ENCODE measurements at places on chromosomes 2 and 18. TPM values are rescaled to one million over a fixed set of nuclear protein-coding genes. Genes with fewer than 3 reads are reported as not detected.

UNC80 gene
- not detected for total RNA-seq

ANO7 gene
- 1.6 TPM for total RNA-seq

SEMA4F gene
- 11.3 TPM for total RNA-seq

STPG4 gene
- 0.19 TPM for total RNA-seq

FOXI3 gene
- total RNA-seq = not detected

CHAC2 gene
- total RNA-seq = 20.1 TPM

DNA sequence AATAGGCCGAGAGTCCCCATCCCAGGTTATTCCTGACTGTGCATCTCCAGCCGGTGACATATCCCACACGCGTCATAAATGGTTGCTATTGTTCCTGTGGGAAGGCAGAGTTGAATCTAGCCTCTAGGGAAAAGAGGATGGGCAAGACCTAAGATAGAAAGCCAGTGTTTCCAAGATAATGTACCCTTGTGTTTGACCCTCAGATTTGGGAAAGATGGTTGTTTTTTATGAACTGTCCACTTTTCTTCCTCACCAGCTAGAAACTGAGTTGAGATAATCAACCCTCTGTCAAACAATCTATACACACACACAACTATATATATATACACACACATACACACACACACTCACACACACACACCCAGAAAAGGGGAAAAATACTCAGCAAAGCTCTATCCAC lies 131.0 kb downstream of the PRKCE start:
- DNase-seq = no peak

DNA sequence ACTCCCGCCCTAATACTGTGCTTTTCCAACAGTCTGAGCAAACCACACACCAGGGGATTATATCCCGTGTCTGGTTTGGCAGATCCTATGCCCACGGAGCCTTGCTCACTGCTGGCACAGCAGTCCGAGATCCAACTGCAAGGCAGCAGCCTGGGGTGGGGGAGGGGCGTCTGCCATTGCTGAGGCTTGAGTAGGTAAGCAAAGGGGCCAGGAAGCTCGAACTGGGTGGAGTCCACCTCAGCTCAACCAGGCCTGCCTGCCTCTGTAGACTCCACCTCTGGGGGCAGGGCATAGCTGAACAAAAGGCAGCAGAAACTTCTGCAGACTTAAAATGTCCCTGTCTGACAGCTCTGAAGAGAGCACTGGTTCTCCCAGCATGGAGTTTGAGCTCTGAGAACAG lies 44.2 kb downstream of the LNPK start:
- no peak for DNase-seq

- DNase-seq = no peak
These were observed 46.2 kb downstream of the LBH start for GRCh38 chr2:30277582-30277981.

DNA sequence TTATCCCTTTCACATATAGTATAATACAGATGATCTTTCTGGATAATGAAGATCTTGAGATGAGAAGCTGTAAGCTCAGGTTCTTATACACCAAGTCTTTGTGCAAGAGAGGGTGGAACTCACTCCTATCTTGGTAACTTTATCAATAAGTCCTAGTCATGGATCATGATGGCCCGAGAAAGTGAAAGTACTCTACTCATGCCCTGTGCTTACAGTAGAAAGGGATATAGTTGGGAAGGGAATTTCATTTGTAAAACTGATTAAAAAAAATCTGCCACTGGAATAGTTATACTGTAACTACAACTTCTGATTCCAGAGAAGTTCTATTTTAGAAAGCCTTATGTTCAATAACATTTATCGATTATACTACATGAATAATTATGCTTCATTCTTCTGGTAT lies 51.8 kb downstream of the MYO3B start:
- DNase-seq = no peak

DNA sequence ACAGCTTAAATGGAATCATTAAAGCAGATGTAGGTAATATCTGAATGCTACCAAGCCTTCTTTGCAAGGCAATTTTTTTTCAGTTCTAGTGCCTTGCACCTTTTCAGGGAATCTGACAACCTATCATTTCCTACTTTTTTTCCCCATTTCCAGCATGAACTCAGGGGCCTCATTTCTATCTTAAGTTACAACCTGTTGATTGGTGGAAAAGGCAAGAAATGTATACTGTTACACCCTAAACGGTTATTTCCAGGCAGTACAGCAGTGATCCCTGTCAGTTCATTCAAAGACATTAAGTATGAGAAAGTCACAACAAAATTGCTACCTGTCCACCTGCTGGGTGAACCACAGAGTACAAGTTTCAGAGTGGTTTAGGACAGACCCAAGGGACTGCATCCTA lies 171.2 kb upstream of the PIK3C3 start:
- no peak for DNase-seq

DNA sequence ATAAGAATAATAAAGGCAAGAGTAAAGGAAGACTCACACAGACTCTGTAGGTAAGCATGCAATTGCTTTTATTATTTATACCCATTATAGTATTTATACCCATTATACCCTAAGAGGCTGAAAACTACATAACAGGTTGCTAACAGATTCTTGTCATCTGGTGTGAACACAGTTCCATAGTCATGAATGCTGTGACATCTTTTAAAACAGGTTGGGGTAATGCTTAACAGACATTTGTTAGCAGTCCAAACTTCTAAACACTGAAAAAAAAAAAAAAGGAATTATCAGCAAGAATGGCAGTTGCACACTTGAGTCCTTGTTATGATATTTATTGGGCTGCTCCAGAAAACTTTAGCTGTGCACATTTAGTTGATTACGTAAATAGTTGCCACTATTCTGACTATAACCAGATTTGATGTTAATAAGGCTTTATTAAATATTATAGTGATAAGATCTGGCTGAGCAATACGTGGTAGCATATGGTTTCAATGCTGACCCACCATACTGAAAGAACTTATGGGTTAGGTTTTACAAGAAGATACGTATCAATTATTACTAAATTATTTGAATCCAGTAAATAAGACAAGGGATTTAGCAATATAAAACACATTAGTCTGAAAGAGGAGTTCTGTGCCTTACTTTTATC lies 888.8 kb downstream of the LRRTM4 start:
- no peak for DNase-seq

DNA sequence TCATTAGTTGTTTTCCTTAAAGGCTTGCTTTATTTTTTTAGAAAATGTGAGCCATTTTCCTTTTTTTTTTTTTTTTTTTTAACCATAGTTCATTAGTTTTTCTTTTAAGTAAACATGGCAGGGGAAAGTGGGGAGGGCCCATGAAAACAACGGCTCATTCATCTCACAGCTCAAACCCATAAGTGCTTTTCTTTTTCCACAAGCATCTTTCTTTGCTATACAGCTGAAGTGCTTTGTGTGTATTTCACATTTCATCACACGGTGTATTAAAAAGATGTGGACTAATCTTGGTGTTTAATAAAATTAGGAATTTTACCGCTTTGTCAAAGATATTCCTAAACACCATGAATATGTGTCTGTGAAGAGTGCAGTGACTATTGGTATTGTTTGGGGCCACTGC lies 41.6 kb downstream of the RHBDD1 start:
- DNase-seq = no peak

GRCh38 chr2:236743039-236743920 lies 173.7 kb downstream of the ACKR3 start:
- DNase-seq = peak; percentile 79

GRCh38 chr2:100422320-100423055 lies 5.0 kb upstream of the CHST10 start:
- DNase-seq = peak; percentile 32

- no peak for DNase-seq
These were observed 17.4 kb downstream of the RTTN start for GRCh38 chr18:70188113-70188512.

DNA sequence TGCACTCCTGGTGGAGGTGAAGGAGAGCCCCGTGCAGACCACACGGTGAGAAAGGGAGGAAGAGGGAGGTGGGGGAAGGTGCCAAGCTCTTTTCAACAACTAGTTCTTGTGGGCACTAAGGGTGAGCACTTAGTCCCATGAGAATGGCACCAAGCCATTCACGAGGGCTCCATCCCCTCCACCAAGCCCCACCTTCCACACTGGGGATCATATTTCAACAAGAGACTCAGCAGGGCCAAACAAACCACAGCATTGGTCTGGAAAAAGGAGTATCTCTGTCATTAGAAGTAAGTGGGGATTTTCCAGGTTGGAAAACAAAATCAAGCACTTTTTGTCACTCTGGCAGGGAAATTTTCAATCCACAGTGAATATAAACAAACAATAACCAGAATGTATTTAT lies 38.4 kb downstream of the ZAP70 start:
- peak; percentile 37 for DNase-seq

GRCh38 chr2:128745946-128746345 lies 427.3 kb upstream of the HS6ST1 start:
- DNase-seq = no peak

DNA sequence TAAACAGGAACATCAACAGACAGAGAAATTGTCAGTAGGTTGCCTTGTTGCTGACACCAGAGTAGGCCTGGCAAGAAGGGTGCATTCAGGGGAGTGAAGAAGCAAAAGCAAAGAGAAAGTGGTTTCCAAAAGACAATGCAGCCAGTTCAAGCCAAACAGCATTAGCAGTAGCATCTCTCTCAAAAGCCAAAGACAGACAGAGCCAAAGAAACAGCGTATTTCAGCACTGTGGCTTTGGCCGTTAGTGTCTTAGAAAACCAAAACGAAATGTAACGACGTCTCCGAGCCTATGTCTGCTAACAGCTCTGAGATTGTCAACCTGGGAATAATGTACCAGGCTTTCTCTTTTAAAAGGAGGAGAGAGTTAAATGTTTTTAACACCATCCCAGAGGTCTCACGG lies 178.6 kb downstream of the NRP2 start:
- DNase-seq = no peak

DNA sequence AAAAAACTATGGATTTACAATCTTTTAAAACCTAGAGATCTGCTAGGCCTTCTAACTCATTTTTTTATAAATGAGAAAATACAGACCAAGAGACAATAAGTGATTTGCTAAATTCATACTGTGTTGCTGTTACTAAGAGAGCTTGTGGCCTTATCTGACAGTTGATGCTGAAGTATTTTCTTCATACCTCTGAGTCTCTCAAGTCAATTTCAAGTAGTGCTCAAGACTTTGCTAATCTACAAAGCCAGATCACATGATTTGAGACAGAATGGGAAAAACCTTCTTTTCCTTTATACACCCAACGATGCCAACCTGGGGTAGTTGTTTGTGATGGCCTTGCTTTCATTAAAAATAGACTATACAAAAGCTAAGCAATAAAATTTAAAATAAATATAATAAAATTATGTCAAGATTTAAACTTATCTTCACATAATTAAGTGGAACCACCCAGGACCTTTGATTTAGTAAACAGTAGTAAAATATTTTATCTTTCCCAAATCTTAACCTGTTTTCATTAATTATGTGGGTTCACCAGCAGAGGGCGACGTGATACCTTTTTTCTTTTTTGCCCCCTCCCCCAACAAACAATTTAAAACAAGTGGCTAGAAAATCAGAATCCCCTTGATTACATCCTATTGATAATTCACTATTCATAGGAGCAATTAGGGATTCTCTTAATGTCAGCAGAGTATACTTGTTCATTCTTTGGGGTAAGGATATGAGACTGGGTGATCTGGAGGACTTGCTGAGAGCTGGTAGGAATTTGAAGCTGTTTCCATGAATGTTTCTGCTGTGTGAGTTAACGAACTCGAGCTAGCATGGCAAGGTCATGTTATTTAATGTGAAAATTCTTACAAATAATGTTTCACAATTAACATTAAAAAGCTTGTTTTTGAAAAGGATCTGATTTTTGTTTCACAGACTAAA lies 49.6 kb upstream of the SLC5A7 start:
- no peak for DNase-seq

GRCh38 chr2:47569658-47570475 lies 166.9 kb downstream of the MSH2 start:
- DNase-seq = no peak
